ENCODE measurements at places on chromosomes 2 and 18.

GRCh38 chr2:49111456-49111855, 42.9 kb downstream of the FSHR start:
- no peak for DNase-seq

GRCh38 chr2:207983641-207984042, 41.7 kb downstream of the PLEKHM3 start:
- no peak for DNase-seq

GRCh38 chr2:71700658-71701397, 247.5 kb downstream of the DYSF start:
- no peak for DNase-seq

- DNase-seq = no peak
Measured at GRCh38 chr2:130743278-130743677, 12.1 kb upstream of the AMER3 start.

DNA sequence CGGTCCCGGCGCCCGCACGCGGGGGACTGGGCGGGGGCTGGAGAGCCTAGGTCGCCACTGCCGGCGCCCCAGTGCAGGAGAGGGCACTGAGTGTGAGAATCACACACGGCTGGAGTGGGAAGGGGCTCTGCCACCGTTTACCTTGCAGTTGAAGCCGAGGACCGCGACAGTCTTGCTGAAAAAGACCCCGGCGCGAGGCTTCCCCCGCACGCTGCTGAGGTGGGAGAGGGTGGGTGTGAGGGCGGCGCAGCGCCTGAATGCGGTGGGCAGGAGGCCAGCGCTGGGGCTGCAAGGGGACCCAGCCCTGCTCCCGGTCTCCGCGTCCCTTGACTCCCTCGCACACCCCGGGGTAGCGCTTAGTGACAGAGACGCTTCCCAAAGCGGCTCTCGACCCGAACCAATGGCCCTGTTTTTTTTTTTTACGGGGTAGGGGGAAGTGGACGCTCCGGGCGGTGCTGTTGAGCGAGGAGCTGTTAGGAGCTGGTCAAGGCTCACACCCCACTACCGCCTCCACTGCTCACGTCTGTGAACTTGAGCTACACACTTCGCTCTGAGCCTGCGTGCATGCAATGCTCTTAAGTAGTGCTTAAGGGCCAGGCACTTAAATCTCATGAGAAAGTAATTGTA, 794 bp downstream of the NOTO start:
- DNase-seq = no peak

- peak; percentile 46 for DNase-seq
Measured at GRCh38 chr2:174593574-174594203, 3.9 kb downstream of the WIPF1 start.

DNA sequence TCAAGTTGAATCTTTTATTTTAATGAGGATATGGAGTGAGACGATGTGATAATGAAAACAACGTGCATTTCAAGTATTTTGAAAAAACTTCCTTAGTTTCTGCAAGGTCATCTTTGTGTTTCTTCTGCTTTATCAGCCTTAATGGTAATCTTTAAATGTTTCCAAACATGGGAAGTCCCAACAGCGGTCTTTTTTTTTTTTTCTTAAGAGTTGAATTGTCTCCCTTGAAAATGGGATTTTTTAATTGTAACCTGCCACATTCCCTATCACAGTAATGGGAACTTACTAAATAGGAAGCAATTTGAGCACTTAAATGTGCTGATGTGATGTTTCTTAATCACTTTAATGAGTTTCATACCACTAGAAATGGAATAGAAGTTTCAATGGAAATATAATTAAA, 45.8 kb downstream of the ATIC start:
- no peak for DNase-seq

GRCh38 chr2:235745597-235745996, 251.8 kb downstream of the AGAP1 start:
- DNase-seq = no peak
